Suprapubic skin (tissue), 4 donors: ENCODE measurements at places on chromosomes 6 and 20.

GRCh38 chr6:149961728-149962425 lies 1.9 kb upstream of the ULBP1 start:
- DNase-seq, result no peak

DNA sequence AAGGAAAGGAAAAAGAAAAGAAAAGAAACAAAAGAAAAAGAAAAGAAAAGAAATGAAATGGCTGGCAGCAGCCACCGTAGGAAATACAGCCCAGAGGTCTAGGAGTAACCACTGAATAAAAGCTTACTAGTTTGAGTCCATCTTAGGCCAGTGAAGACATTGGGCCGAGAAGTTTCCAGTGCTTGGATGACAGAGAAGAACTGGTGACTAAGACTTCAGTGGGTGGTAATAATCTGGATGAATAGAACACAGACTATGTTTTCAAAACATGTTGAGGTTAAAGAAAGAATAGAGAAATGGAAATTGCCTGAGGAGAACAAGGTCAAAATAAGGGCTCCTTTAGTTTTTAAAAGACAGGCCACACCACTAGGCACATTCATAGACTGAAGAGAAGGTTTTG lies 198.8 kb downstream of the ATXN1 start:
- DNase-seq, result no peak

- no peak for DNase-seq
Measured at GRCh38 chr6:34494973-34495372, 29.1 kb downstream of the PACSIN1 start.

DNA sequence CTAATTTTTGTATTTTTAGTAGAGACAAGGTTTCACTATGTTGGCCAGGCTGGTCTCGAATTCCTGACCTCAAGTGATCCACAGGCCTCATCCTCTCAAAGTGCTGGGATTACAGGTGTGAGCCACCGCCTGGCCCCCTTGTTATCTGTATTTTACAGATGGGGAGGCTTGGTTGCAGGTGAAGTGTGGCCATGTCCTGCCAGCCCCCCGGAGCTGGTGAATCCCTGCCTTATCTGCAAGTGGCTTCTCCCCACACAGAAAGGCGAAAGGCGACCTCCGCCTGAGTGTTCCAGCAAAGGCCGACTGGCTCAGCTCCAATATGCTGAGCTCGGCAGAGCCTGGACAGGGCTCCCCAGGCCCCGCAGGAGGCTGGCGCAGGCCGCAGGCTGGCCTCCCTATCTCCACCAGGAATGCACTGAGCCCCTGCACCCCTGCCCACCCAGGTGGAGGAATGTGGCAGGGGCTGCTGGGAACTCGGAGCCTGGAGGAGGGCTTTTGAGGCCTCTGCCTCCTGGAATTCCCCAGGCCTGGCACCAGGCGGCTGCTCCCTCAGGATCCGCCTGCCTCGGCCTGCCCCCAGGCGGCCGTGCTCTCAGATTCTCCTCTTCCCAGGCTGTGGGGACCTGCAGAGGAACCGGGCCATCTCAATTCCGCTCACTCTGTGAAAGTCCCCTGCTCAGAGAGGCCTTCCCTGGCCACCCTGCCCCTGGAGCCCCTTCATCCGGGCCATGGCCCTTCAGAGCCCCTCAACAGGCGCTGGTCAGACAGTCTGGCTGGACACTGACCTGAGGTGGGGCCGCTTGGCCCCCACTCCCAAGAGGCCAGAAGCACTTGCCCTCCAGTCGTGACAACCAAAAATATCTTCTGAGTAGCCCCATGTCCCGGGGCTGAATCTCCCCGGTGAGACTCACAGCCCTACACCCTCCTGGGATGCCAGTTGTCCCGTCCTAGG lies 9.3 kb upstream of the LAMA5 start:
- DNase-seq, result no peak

GRCh38 chr20:90651-91050 lies 3.2 kb downstream of the DEFB125 start:
- DNase-seq, result no peak

DNA sequence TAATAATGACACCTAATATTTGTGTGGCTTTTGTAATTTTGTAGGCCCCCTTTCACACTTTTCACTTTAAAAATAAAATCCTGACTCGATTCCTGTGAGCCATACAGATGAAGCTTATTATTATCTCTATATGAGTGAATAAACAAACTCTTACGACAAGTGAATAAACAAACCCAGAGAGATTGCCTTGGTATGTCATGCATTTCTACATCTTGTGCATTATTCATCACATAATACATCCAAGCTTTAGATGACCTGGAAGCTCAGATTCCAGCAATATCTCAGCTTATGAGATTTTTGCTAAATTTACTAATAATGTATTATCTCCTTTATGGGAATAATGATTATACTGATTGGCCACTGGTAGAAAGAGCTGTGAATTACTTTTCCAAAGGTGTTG lies 248.2 kb downstream of the TBX18 start:
- no peak for DNase-seq

DNA sequence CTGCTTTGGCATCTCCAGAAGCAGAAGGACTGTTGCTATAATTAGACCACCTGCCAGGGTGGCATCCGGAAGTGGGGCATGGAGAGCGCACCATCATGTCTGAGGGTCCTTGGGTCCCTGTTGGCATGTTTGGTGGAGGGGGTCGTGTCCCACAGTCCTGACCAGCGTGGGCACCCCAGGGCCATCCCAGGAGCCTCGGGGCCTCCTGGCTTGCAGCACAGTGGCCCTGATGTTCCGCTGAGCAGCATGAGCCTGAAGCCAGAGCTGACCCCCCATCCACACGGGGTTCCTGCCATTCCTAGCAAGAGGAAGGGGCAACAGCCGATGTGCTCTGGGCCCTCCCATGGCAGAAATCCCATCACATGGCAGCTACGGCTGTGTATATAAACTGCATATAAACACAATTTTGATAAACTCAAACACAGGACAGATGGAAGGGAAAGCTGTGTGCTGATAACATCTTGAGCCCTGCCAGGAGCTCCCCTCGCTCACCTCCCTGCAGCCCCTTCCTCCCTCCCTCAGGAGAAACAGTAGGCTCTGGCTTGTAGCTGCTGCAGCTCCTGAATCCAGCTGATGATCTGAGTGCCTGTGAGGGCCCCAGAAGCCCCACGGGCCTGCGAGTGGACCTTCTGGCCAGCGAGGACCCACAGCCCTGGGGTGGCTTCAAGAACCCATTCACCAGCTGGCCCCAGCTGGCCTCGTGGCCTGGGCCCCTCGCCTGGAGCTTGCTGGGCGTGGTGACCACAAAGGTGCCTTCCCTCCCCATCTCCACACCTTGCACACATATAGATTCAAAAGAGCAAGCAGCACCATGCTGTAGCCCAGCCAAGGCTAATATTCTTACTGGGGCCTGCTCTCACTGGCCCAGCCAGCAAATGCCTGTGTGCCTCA lies 321.6 kb downstream of the CDH4 start:
- no peak for DNase-seq

GRCh38 chr6:46262928-46263706 lies 92.3 kb upstream of the ENPP5 start:
- DNase-seq, result no peak

- no peak for DNase-seq
Measured at GRCh38 chr6:72218125-72218524, 331.8 kb downstream of the RIMS1 start.

GRCh38 chr6:39053016-39053624 lies 4.5 kb downstream of the GLP1R start:
- peak; percentile 37 for DNase-seq

DNA sequence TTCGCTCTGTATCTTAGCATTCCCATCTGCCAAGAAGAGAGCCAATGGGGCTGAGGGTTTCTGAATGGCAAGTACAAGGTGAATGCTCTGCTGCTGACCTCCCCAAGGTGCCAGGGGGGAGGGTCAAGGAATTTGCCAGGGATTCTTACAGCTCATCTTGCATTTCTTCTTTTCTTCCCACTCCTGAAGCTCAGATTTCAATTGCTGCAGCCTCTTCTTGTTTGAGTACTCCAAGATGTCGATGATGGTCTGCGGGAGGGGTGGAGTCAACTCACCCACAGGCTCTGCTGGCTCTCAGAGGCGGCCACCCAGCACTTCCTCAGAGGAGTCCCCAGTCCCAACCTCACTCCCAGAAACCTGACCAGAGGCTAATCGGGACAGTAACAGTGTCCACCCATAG lies 12.4 kb downstream of the C20orf96 start:
- DNase-seq, result peak; percentile 57

DNA sequence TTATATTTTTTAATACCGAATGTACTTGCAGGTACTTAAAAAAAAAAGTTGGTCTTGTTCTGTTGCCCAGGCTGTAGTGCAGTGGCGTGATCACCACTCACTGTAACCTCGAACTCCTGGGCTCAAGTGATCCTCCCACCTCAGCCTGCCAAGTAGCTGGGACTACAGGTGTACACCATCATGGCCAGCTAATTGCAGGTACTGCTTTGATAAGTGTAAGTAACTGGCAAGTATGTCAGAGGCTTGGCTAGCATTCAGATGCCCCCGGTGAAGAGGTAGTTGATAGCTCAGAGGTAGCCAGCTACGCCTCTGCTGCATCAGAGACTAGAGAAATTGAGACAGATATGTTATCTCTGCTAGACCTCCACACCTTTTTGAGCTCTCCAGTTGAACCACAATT lies 40.5 kb downstream of the BTBD9 start:
- no peak for DNase-seq

DNA sequence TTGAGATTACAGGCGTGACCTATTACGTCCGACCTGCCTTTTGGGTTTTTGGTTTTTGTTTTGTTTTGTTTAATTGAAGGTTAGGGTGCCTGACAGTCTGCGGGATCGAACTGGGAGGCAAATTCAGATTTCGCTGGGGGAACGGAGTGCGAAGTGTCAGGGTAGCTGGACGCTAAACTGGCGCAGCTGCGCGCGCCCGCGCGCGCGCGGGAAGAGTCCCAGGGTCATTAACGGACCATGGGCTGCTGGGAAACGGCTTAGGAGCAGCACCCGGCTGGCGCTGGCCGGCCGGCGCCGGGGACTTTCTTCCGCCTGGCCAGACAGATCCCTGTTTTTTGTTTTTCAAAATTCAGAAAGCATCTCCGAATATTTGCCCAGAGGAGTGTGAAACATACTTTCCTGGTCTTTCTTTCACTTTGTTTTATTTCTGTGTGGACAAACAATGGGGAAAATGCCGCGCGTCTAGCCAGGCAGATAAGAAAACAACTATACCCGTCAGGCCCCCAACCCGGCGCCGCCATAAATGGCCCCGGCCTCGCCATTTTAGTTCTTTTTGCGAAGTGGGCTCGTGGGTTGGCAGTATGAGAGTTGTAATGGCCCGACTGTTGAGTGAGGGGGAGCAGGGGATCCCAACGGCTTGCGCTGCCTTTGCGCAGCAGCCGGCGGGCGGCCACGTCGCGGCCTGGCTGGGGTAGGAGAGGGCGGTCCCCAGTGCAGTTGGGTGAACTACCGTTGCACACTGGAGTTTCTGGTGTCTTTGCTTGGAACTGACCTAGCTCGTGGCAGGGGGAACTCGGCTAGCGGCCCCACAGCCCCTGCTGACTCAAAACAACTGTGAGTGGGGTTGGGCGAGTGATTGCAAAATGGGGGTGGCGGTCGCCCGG lies 7.1 kb downstream of the HSPA1B start:
- peak; percentile 90 for DNase-seq

- no peak for DNase-seq
Measured at GRCh38 chr20:62703853-62704228, 4.8 kb upstream of the NTSR1 start.

GRCh38 chr6:30544666-30545272 lies 11.5 kb downstream of the GNL1 start:
- DNase-seq, result no peak

DNA sequence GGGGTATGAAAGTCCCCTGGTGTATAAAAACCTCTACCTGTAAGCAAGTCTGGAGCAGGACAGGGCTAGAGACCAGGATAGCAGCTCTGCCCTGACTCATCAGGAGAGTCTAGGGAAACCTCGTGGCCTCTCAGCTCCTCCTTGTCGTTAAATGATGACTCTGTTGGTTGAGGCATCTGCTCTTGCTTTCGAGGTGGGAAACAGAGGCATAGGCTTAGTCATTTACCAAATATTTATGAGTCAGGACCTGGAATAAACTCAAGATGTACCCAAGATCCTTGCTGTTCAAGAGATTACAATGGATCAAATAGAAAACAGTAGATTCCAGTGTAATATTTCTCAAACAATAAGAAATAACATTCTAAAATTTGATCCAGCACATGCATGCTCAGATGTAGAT lies 5.5 kb downstream of the MANBAL start:
- no peak for DNase-seq

GRCh38 chr6:11232770-11233626 lies 530 bp upstream of the NEDD9 start:
- no peak for DNase-seq

GRCh38 chr20:32249030-32249738 lies 28.3 kb upstream of the KIF3B start:
- no peak for DNase-seq

DNA sequence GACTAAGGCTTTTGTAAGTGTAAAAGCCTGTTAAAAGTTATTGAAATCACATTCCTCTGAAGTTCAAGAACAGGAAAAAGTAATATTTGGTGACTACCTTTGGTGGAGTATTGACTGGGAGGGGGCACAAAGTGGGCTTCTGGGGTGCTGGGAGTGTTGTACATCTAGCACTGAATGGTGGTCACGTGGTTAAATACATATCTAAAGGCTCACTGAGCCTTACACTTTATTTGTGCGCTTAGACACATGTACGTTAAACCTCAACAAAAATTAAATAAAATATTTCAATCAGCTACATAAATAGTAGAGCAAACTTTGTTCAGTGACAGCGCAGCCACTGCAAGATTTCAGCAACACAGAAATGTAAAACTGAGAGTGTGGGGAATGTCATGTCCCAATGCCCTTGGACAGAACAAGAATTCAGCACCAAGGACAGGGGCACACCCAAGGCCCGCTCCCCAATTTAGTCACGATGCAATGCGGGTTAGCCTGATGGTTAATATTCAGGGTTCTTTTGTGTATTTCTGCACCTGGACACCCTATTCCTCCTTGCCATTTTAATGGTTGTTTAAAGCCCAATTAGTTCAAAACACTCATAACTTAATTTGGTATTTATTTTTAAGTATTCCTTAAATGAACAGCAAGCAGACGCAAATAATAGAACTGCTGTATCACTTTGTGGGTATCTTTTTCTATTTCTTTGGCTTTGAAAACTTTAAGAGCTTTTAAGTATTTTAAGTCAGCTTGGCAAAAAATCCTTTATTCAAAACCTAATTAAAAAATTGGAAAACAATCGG lies 37.4 kb downstream of the ANGPT4 start:
- no peak for DNase-seq

DNA sequence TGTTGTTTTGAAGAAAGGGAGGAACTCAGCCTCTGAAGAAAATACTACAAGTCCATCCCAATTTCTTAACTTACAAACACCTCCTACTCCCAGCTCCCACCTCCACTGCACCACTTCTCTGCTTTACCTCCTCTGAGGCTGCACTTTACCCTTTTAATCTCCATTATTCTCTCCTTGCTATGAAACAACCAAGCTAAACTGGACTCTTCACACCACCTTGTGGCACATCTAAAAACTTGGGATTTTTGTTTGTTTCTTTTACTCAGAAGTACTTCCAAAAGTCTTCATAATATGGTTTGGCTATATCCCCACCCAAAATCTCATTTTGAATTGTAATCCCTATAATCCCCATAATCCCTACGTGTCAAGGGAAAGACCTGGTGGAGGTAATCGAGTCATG lies 142.2 kb downstream of the MOXD1 start:
- DNase-seq, result no peak
